ENCODE measurements at places on chromosomes 11 and 22.

GRCh38 chr22:25281675-25282345, 62.4 kb downstream of the CRYBB2 start:
- DNase-seq, result no peak

- DNase-seq, result peak; percentile 45
Measured at GRCh38 chr11:46489656-46490560, 98.3 kb upstream of the CHRM4 start.

- no peak for DNase-seq
Measured at GRCh38 chr11:64303109-64304031, 2.0 kb upstream of the ESRRA start.

- DNase-seq, result no peak
Measured at GRCh38 chr11:102572554-102573220, 42.1 kb upstream of the MMP7 start.

- DNase-seq, result peak; percentile 69
Measured at GRCh38 chr11:69088676-69089146, 40.0 kb downstream of the TPCN2 start.

DNA sequence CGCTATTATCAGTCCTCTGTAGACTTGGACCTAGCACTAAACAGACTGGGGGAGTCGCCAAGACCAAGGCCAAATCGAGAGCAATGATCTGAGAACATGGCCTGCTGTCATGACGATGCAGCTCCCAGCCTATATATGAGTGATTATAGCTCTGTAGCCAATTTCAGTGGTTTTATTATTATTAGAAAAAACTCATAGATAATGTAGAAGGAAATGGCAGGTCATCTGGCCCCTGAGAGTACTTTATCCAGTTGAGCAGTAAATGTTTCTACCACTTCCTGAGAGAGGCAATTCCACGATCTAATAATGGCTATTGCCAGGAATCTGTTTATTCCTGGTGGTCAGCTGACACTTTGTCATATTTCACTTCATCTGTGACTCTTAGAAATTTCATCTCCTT, 666.7 kb downstream of the OPCML start:
- no peak for DNase-seq
